ENCODE measurements at places on chromosomes 3 and 15.

DNA sequence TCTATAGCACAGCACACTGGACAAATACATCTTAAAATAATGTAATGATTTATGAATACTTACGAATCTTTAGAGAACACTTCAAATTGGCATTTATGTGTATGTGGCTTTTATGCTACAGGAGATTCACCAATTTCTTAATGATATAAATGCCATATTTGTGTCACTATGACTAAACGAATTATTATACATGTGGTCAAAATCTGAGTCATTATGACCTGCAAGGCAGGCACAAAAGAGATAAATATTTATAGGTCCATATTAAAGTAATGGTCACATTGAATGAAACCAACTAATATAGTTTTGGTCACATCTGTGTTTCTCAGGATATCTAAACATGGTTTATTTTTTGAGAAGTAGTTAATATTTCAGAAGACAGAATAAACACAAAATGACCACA lies 232.3 kb upstream of the SEMA6D start:
- no peak for DNase-seq

- no peak for DNase-seq
Observed at GRCh38 chr3:155007729-155008128, 72.4 kb upstream of the MME start.

- DNase-seq, result no peak
Observed at GRCh38 chr3:180402471-180403073, 199.4 kb upstream of the TTC14 start.

GRCh38 chr3:117411971-117412370 lies 702.4 kb downstream of the TUSC7 start:
- DNase-seq, result no peak

DNA sequence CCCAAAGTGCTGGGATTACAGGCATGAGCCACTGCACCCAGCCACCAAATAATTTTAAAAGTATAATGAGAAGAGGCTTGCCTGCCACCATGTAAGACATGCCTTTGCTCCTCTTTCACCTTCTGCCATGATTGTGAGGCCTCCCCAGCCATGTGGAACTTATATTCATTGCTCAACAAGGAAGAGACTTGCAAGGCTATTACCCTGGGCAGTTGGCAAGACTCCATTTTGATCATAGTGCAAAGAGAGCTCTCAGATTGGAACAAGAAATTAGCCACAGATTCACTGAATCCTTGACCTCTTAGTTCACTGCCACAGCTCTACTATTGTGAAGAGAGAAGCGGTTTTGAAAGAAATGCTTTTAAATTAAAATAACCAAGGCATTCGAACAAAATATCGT lies 6.1 kb downstream of the SCAP start:
- no peak for DNase-seq

GRCh38 chr3:28081533-28081947 lies 159.9 kb upstream of the CMC1 start:
- DNase-seq, result no peak

DNA sequence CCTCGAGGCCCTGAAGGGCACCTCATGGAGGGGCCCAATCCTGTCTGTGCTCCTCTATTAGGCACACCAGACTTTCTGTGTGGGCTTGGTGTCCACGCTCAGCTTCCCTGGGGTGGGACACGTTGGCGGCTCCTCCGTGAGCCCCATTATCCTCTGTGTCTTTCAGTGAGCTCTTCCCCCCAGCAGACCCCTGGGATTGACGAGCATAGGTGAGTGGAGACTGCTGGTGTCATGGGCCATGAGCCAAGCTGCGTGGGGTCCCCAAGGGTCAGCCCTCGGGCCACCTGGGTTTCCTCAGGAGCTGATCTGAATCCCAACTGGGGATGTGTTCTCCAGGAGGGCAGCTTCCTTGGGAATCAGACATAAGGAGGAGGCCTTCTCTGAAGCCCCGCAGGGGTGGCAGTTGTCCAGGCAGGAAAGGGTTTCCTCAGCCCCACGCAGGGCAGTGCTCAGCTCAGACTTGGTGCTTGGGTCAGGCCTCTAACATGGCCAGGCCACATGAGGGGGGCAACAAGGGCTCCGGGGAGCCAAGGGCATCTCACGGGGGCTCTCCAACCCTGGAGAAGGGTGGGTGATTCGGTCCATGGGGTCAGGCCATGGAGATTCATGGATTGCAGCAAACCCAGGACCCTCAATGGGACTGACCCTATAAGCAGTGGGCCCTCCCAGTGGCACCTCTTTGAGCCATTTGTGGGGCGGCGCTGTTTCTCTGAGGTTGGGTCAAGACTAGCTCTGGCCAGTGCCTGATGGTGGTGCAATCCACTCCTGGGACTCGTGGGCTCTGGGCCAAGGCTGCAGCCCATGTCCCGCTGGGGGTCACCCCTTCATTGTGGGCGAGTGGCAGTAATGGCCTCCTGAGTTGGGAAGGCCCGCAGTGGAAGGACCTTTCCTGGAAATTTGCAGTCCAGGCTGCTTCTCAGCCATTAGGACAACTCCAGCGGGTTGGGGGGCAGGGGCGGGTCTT lies 222.5 kb downstream of the SNRPN start:
- peak; percentile 2 for DNase-seq

GRCh38 chr15:92989470-92989869 lies 89.3 kb downstream of the CHD2 start:
- DNase-seq, result no peak

- no peak for DNase-seq
Observed at GRCh38 chr3:106126067-106126845, 257.4 kb upstream of the CBLB start.

- DNase-seq, result no peak
Observed at GRCh38 chr3:131616719-131617118, 113.9 kb upstream of the MRPL3 start.

GRCh38 chr15:91854639-91854990 lies 1.1 kb downstream of the SLCO3A1 start:
- no peak for DNase-seq

DNA sequence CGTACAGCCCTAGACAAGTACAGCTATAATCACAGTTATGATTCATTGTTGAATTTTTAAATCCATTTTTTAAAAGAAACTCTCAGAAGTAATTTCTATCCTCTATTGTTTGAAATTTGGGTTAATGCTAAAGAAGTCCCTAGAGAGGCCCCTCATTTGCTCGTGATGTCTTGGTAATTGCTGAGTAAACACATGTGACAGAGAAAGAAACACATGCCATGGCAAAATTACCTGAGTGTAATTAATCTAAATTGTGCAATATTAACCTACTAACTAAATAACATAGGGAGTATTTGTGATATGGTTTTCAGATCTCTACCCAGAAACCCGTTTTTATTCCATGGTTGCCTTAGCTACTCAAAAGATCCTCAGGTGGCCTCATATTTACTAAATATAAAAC lies 10.8 kb downstream of the NEK10 start:
- no peak for DNase-seq

GRCh38 chr3:46979958-46980497 lies 562 bp downstream of the NBEAL2 start:
- DNase-seq, result peak; percentile 41

DNA sequence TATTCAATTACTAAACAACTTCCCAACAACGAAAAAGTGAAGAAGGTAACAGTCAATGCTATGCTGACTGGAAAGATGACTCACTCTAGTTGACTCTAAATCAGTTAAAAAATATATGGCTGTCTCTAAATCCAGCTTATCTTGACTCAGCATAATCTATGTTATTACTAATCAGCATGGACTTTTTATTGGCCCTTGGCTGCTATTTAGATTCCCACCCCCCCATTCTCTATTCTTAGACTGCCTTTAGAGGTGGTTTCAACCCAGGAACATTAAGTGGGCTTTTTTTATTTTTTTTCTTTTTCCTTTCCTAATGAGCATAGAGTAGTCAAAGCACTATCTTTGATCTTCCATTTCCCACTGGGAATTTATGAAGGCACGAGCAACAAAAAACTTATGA lies 1.9 kb downstream of the PCOLCE2 start:
- no peak for DNase-seq

GRCh38 chr3:46578973-46579755 lies 13.1 kb upstream of the LRRC2 start:
- no peak for DNase-seq

GRCh38 chr15:38242055-38242454 lies 10.6 kb upstream of the SPRED1 start:
- DNase-seq, result no peak

- no peak for DNase-seq
Observed at GRCh38 chr3:63563572-63563971, 88.9 kb upstream of the SNTN start.

- peak; percentile 35 for DNase-seq
Observed at GRCh38 chr15:33021806-33022389, 172.6 kb downstream of the FMN1 start.

DNA sequence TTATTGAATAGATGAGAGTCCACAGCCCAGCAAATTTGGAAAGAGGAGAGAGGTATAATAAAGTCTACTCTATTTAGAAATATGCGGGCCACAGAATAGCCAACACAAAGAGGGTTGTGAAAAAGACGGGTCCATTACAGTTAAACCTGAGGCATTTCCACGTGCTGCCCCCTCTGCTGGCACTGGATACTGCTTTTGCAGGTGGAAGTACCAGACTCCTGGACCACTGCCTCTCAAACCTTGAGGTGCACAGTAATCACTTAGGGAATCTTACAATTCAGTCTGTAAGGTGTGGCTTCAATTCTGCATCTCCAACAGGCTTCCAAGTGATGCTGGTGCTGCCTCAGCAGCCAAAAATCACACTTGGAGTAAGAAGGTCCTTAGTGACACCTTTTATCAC lies 3.0 kb upstream of the TFDP2 start:
- DNase-seq, result no peak

DNA sequence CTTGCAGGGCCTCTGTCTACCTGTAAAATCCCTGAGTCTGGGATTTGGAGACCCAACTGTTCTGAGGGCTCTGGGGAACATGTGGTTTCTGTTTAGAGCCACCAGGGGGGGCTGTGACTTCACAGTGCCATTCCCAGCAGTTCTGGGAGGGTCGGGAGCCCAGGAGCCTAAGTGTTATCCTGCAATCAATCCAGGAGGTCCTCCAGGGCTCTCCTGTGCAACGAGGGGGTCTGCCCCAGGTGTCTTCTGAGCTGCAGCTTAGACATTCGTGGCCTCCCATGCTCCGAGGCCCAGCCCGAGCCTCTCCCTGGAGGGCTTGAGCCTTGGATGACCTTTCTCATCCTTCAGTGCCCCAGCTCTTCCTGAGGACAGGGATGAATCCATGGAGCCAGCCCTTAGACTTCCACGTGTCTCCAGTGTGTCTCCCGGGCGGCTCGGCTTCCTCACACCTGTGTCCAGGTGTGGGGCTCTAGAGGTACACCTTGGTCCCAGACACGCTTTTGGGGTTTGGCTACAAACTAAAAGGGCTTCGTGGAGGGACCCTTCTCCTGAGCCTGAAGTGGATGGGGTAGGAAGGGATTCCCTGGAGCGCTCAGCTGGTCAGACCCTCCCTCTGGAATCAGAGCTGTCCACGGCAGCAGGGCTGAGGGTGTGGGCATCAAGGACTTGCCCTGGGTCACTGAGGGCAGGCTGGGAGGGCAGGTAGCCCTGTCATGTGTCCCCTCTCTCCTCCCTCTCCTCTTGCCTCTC lies 20.3 kb upstream of the ABTB1 start:
- no peak for DNase-seq

DNA sequence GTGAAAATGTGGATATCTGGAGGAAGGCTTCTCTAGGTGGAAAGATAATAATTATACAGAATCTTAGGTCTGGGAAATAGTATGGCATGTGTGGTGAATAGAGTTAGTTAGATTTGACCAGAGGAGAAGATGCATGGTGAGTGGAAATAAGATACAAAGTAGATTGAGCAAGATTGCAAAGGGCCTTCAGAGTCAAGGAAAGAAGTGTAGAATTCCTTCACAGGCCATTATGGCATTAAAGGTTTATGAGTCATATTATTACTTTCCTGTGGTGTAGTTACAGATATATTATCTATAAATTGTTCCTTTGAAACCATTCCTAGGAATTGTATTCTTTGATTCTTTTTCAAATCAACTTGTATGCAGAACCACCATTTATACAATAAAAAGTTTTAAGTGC lies 660.3 kb downstream of the SI start:
- DNase-seq, result no peak

- peak; percentile 92 for DNase-seq
Observed at GRCh38 chr3:172153335-172153861, 114.0 kb downstream of the FNDC3B start.

GRCh38 chr15:71512682-71513006 lies 297.7 kb upstream of the NR2E3 start:
- no peak for DNase-seq

DNA sequence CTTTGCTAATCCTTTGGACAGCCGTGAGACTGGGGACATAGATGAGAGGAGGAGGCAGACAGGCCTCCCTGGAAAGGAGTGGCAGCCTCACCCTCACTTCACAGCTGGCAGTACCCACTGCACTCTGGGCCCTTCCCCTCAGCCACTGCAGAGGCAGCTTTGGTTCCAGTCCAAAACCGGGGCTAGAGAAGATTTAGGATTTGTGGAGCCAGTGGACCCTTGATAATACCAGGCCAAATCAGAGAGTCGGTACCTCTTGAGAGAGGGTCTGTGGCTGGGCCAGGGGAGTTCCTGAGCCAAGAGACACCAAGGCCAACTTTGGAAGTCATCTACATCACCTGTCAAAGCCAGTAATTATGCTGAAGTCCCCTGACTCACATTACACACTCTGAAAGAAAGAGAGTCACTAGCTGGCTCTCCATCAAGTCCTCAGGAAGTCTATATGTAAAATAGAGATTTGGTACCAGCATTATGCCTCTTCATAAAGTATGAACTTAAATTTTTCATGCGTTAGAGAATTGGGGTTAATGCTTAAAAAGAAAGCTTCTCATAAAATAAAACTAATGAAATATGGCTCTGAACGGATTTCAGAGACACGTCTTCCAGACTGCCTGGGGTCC lies 244.1 kb upstream of the SEMA6D start:
- no peak for DNase-seq

DNA sequence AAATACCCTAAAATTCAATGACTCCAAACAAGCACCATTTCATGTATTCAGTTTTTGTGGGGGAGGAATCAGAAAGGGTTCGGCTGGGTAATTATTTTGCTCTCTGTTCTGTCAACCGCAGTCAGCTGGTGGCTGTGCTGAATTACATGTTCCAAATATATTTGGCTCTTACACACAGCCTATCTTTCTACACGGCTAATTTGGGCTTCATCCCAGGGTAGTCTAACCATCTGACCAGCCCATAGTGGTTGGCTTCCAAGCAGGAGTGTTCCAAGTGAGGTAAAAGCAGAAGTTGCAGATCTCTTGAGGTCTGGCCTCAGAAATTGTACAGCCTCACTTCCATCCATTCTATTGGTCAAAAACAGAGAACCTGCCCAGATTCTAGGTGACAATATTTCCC lies 760.8 kb upstream of the SEMA6D start:
- no peak for DNase-seq

DNA sequence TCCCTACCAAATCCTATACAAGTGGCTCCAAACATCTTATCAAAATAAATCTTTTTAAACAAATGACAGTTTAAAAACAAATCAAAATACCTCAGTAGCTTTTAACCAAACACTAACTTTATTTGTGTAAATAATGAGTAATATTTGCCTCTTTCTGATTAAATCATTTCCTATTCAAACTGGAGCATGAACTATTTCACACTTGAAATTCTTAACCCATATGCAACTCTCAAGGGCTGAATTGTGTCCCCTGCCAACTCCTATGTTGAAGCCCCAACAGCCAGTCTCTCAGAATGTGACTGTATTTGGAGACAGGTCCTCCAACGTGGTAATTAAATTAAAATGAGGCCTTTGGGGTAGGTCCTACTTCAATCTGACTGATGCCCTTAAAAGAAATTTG lies 55.9 kb upstream of the MCTP2 start:
- DNase-seq, result no peak

- DNase-seq, result no peak
Observed at GRCh38 chr15:64571857-64572291, 111.5 kb downstream of the ZNF609 start.
